Foreskin keratinocyte (primary cell): ENCODE measurements at places on chromosomes 12 and 14. TPM values are rescaled to one million over a fixed set of nuclear protein-coding genes. Genes with fewer than 3 reads are reported as not detected.

Gene KERA
- total RNA-seq, result not detected in 2 replicates

Gene DPPA3
- total RNA-seq, result not detected in 2 replicates

Gene GPRC5D
- total RNA-seq, result not detected in 2 replicates

Gene ALDH1L2
- 6.8 and 17.5 TPM in 2 replicates for total RNA-seq

Gene TSHR
- not detected in 2 replicates for total RNA-seq
